ENCODE measurements at places on chromosomes 12 and 14.

DNA sequence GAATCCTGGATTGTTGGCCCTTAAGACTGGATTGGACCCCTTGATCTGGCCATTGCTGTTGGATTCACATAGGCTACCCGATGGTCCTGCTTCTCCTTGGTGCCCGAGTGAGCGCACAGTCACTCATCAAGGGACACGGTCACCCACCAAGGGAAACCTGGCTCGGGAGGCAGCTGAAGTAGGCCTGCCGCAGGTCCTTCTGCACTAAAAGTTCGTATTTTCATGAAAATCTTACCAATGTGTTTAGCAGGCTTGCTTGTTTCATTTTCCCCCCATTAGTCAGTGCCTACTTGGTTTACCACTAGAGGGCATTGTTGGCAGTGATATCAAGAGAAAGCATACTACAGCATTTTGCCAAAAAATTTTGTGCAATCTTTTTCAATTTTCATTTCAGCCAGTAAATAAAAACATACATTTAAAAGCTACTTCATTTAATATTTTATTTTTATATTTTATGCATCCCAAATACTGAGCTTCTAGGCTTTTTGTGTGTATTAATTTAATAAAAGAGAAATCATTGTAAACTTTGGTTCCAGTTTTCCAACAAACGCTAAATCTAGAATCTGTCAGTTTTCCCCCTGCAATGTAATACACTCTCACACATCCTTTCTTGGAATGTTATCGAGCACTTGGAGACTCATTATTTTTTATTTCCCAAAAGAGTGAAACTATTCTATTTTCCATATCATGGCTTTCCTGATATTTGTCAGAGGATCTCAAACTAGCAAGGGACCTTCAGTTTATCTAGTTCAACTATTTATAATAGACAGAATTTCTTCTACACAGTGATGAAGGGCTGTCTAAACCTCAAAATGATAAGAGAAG lies 116.7 kb downstream of the LMNTD1 start:
- DNase-seq, result peak; percentile 87

DNA sequence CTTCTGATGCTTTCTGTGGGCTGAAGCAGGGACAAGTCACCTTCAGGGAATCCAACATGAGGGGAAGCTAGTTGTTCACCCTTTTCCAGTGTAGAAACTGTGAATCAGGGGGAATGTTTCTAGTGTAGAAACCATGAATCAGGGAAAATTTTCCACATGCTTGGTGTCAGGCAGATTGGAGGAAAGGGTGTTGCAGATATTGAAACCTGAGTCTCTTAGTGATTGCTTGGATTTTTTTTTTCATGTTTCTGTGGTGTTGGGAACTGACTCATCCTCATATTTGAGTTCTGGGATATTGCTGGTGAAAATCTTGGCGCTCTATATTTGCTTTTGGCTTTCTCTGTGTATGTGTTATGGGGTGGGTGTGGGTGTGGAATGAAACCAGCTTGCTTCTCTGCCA lies 144.5 kb upstream of the FBXO33 start:
- DNase-seq, result no peak

GRCh38 chr12:50613463-50613862 lies 108.7 kb downstream of the DIP2B start:
- DNase-seq, result no peak

GRCh38 chr14:64990296-64990695 lies 3.6 kb downstream of the FNTB start:
- no peak for DNase-seq

All from ACHN (cell line).